ENCODE measurements at places on chromosomes 2 and 18.

DNA sequence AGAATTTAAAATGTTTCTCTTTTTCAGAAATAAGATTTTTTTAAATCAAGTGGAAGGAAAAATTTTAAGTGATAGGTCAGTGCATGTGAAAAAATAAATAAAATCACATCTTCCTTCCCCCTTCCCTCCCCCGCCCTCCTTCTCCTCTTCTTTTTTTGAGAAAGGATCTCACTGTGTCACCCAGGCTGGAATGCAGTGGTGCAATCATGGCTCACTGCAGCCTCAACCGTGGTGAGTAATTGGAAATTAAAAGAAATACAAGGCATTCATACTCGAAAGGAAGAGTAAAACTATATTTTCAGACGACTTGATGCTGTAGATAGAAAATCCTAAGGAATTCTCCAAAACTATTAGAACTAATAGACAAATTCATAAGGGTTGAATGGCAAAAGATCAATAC is 16.9 kb upstream of the CRACDL start:
- no peak for DNase-seq

DNA sequence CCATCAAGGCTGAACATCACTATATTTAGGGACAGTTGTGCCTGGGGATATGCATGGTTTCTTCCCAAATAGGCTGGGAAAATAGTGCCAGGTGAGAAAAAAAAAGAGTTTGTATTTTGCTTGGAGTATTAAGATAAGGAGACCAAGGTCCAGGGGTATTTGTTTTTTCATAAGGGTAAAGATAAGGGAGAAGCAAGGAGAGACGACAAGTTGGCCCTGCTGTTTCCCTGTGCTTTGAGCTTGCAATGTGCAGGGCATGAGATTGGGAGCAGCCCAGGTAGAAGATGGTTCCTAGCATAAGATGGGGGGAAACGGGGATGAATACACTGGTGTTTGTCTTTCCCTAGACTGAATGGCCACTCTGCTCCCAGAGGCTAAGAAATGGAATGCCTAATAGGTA is 8.8 kb upstream of the GPR39 start:
- DNase-seq, result no peak

- DNase-seq, result no peak
Measured at GRCh38 chr2:127872354-127872753, 13.4 kb downstream of the AMMECR1L start.

- DNase-seq, result no peak
Measured at GRCh38 chr2:106143495-106144215, 50.4 kb downstream of the UXS1 start.

DNA sequence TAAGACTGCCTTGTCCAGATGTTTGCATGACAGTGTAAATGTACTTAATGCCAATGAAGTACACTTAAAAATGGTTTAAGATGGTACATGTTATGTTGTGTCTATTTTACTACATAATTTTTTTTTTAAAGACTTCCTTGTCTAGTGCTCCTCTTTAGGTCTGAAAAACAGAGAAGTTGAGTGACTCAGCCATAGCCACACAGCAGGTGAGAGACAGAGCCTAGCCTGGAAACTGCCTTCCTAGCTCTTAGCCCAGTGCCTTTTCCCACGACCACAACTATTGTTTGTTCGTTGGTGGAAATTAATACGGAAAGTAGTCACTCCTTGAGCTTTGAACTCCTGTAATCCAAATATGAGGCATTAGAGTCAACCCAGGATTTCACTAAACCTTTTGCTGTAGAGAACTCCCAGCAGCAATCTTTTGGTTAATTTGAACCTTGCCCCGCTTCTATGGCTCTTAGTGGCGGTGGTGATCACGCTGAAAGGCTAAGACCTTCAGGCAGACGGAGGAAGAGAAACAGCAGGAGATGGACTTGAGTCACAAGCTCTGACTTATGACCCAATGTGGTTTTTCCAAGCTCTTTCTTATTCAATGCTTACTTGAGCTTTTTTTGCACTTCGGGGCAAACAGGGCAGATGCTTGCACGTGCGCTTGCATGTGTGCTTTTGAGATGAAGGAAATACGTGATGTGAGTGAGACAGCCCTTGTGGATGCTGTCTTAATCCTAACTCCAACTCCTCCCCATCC is 21.2 kb downstream of the TRIB2 start:
- no peak for DNase-seq

DNA sequence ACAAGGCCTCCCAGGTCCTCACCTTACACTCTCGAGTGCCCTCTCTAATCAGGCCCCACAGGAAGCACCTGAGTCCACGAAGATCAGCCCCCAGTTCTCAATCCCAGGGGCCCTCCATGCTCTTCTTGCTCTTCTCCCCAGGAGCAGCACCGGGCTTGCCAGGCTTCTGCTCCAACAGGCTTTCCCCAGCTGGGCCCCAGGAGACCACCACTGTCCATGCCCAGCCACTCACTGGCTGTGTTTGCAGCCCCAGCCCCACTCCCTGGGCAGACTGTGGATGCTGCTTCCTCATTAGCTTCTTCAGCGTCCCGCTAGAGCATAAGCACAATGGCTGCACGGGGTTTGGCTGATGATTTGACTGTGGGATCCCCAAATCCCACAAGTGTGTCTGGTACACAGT is 781.9 kb downstream of the GALR1 start:
- no peak for DNase-seq

DNA sequence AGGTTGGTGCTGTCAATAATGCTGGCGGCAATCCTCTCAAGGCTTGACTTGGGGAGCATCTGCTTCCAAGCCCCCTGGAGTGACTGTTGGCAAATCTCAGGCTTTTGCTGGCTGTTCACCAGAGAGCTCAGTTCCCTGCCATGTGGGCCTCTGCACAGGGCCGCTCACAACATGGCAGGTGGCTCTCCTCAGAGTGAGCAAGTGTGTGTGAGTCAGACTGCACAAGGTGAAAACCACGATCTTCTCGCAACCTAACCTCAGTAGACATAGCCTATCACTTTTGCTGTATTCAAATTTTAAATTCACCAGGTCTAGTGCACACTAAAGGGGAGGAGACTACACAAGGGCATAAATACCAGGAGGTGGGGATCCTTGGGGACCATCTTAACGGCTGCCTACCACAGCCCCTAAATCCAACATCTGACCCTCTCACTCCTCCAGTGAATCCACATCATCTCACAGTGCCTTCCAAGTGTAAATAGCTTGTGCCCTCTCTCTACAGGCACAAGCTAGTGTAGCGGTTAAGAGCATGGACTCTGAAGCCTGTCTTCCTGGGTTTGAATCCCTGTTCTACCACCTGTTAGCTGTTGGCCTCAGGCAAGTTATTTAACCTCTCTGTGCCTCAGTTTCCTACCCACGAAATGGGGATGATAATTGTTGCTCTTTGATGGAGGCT is 187.7 kb upstream of the CXCR4 start:
- DNase-seq, result no peak

DNA sequence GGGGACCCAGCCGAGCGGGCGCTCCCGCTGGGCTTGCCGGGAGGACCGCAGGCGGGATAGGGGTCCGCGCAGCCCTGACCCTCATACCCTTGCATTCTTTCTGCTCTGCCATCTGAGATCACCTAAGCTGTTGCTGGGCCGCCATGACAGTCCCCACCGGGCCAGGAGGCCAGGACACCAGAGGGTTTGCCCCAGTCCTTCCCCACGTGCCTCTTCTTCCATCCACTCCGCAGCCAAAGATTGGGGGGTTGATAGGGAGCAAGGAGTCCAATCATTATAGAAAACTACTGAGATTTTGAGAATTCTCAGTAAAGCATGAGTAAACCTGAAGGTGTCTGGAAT is 453 bp upstream of the GRB14 start:
- no peak for DNase-seq

- no peak for DNase-seq
Measured at GRCh38 chr2:72394541-72395070, 246.9 kb upstream of the CYP26B1 start.

DNA sequence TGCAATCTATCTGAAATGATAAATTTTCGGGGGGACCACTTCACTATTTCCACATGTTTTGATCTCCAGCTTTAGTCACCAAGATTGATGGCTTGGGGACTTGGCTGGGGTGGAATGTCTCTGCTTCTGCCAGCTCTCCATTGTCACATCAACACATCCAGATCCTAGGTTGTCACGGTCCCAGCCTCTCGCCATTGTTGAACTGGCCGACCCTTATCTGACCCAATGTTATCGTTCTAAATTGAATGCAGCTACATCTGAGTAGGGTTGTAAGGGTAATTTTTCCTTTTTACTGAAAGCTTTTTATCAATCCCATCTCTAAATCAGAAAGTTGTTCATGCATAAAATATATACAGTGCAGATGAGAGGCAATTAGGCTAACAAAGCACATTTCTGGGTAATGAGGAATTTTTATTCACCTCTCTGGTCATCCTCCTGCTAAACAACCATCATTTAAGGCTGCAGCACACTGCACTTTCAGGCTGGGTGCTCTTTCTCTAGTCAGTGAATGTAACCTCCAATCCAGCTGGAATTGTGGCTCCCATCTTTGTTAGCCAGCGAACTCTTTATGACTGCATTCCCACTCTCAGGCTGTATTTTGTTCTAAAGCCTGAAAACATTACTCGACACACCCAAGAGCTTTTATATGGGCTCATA is 128.2 kb downstream of the COL4A4 start:
- DNase-seq, result no peak

- no peak for DNase-seq
Measured at GRCh38 chr2:205892251-205892655, 193.7 kb downstream of the INO80D start.

DNA sequence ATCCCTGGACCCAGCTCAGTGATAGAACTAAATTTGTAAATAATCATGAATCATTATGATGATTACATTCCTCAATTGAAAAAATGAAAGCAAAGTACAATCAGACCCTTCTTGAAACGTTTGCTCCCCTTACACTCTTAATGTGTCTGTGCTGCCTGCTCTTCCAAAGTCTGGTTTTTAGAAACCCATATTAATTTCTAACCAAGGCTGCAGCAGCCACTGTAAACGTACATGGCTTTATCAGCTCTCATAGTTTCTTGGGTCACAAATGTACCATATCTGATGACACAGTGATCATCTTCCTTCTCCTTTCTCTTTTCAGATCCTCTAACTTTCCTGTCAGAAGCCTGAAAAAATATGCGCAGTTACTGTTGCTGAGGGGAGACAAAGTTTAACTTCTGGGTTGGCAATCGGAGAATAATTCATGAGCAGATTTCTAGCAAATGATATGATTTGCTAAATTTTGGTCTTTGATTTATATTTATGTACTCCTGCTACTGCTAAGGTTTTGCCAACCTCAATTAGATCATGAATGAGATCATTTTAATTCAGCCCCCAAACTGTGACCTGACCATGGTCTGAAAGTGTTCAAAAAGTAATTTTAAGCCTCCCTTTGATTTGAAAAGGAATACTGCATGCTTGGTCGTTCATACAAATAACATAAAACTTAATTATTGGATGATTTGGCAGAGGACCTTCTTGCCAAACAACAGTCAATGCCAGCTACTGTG is 12.3 kb downstream of the ZEB2 start:
- no peak for DNase-seq

- DNase-seq, result no peak
Measured at GRCh38 chr2:195533771-195534642, 123.0 kb upstream of the SLC39A10 start.

DNA sequence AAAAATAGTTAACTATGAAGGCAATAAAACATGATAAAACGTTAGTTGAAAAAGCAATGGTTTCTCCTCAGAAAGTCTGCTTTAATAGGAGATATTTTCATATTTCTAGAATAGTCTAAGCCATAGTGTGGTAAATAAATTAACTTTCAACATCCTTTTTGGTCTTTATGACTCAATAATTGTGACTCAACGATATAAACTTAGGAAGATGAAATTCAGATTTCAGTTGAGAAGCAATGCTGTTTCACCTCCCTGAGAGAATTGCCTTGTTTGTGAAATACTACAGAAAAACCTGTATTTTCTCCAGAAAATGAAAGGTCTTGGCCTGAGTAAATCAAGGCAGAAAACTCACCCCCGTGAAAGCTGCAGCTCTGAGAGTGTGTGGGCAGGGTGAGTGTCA is 166.9 kb downstream of the ETAA1 start:
- no peak for DNase-seq

DNA sequence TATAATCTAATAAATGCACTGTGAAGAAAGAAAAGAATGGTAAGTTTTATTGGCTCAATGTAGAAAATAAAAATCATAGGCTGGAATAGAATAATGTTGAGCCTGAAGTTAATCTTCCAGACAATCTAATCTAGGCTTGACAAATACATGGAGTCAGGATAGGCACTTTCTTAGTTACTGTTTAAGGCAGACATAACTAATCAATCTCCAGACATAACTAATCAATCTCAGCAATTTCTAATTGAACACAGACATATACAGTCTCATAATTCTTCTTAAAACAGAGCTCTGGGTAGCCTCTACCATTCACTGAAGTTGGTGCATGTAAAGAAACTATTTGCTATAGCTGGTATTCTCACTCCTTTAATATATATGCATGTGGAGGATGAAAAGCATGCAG is 150.1 kb upstream of the CTAGE1 start:
- DNase-seq, result no peak

DNA sequence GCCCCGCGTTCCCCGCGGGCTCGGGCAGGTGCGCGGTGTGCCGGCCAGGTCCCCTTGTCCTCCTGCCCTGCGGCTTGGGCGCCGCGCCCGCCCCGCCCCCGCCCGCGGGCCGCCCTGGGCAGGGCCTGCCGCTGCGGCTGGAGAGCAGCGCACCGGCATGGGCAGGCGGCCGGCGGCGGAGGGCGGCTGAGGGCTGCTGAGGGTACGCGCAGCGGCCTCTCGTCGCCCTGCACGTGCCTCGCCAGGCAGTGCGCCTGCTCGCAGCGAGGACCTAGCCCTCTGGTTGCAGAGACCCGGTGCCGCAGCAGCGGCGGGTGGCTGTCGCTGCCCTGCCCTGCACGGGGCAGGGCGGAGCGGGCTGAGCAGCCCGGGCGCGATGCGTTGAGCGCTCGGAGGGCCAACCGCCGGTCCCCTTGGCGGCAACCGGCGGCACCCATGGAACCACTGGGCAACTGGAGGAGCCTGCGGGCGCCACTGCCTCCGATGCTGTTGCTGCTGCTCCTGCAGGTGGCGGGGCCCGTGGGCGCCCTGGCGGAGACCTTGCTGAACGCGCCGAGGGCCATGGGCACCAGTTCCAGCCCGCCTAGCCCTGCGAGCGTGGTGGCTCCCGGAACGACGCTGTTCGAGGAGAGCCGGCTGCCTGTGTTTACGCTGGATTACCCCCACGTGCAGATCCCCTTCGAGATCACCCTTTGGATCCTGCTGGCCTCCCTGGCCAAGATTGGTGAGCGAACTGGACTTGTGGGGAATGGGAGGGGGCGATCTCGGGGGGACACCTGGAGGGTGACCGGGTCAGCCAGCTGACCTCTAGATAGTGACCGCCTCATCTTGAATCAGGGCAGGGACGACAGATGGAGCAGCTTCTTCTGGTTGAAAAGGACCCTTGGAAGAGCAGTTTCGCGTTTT is at the start of gene SLC9A2:
SLC9A2 (plus strand) TSS at position 140 of the 906 bp plus-strand sequence; CDS start at position 436, 296 bp downstream.
- DNase-seq, result no peak

GRCh38 chr2:47654790-47655562 is 128.0 kb upstream of the MSH6 start:
- DNase-seq, result no peak

DNA sequence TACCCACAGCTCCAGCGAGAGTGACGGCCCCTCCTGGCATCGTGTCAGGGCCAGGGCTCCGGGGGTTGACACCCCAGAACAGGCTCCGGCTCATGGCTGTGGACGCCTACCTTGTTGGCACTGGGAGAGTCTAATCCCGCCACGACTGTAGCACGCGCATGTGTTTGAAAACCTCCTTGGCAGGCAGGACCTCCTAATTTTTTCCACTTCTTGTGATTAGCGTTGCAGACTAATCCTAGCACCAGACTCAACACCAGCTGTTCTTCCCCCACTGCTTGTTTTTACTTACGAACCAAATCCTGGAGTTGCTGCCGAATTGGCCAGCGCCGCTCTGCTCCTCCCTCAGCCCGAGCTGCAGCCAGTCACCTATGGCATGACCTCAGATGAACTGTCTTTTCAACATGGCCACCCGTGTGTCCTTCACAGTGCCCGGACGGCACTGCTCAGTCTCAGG is 110.7 kb downstream of the KLHL29 start:
- DNase-seq, result no peak

All from forelimb muscle (tissue), 1 donor.